ENCODE measurements at places on chromosomes 5 and 9. TPM values are rescaled to one million over a fixed set of nuclear protein-coding genes. Genes with fewer than 3 reads are reported as not detected.
A peak's percentile ranks its signal among the peaks of the same experiment; 100 is the strongest.

DNA sequence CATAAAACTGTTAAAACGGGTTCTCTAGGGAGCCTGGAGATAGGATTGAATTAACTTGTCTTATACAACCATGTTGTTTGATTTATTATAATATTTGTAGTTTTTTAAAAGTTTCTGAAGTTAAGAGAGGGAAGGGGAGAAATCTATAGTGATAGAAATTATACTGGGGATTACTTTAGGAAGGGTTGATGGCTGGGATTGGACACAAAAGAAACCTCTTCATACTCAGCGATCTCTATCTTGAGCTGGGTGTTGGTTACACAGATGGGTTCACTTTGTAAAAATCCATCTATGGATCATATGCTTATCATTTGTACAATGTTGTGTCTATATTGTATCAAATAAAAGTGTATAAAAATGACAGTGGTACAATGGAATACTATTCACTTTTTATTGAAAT lies 30.0 kb downstream of the TNPO1 start:
- DNase-seq = no peak

Gene SLC25A25
- 14.9 TPM for total RNA-seq

DNA sequence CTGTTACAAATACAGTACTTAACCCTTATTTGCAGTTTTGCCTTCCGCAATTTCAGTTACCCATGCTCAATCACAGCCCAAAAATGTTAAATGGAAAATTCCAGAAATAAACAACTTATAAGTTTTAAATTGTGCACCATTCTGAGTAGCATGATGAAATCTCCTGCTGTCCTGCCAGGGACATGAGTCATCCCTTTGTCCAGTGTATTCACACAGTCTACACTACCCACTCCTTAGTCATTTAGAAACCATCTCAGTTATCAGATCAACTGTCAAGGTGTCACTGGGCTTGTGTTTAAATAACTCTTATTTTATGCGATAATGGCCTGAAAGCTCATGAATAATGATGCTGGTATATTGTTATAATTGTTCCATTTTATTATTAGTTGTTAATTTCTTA lies 95.8 kb downstream of the PLCXD3 start:
- no peak for DNase-seq

Gene PCDHGA3
- 1.1 TPM for total RNA-seq

DNA sequence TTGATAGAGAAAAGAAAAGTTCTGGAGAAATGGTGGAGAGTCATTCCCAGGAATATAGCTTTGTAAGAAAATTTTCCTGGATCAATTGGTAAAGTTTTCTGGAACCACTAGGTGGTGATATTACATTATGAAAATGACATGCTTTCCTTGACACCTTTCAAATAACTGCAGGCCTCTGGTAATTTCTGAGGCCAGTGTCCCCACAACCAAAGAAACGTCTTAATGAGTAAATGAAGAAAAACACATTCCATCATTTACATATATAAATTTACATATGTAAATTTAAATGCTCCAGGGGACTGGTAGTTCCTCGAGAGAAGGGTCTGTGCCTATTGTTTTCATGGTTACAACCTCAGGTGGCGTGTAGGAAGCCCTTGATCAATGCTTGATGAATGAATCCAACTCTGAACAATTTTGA lies 17.2 kb upstream of the RGS3 start:
- DNase-seq = no peak

DNA sequence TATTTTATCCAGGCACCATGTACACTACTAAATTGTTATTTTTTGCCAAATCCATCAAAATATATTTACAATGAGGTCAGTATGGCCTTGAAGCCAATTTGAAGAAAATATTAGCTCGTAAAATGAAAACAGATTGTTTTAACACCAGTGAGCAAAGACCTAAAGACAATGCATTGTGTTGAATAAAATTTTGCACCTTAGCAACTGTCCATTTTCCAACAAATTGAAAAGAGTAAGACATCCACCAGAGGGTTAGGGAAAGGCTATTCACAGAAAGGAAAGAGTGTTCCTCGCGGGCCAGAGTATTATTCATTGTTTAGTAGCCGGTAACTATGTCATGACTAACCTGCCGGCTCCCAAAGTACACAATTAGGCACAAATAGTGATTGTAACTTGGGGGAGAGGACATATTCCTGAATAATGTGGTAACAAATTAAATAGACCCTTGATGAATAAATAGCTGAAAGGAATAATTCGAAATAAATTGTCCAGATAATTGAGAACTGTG lies 213.3 kb downstream of the DNAH5 start:
- no peak for DNase-seq

Gene RNF44
- 40.3 TPM for total RNA-seq

DNA sequence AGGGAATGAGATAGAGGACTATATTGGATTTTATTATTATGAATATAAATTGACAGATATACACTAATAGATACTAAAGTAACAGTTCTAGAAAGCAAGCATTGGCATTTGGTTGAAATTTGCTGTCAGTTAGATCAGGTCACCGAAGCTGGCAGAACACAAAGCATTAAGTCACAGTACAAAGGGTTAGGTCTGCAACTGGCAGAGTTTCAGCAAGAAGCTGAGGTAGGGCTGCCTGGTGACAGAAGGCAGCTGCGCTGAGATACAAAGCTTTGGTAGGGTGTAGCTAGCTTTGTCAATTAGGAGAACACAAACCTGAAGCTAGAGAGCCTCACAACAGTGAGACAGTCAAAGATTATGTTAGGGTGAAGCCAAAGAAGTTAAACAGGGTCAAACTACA lies 6.3 kb upstream of the CSNK1G3 start:
- peak; percentile 43 for DNase-seq

DNA sequence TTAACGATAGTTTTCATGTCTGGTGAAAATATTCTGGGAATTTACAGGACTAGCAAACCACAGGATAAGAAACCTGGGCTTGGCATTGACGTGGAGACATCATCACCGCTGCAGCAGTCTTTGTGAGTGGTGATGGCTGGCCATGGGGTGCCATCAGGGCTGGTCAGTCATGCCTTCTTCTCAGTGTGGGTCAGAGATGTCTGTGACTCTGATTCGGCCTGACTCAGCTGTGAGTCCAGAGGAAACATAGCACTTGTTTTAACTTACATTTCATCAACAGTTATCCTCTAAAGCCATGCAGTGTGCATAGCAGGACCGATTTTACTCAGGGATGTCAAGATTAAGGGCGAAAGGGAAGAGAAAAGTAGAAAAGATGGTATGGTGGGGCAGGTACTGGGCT lies 33.2 kb upstream of the CYFIP2 start:
- no peak for DNase-seq

Gene CNTFR
- total RNA-seq = not detected

- peak; percentile 37 for DNase-seq
These were observed 166.6 kb downstream of the SMARCA2 start for GRCh38 chr9:2181792-2182191.

Gene LHX2
- not detected for total RNA-seq

- no peak for DNase-seq
These were observed 58.9 kb downstream of the NDFIP1 start for GRCh38 chr5:142167458-142167857.

Gene PKD2L2
- total RNA-seq = not detected

DNA sequence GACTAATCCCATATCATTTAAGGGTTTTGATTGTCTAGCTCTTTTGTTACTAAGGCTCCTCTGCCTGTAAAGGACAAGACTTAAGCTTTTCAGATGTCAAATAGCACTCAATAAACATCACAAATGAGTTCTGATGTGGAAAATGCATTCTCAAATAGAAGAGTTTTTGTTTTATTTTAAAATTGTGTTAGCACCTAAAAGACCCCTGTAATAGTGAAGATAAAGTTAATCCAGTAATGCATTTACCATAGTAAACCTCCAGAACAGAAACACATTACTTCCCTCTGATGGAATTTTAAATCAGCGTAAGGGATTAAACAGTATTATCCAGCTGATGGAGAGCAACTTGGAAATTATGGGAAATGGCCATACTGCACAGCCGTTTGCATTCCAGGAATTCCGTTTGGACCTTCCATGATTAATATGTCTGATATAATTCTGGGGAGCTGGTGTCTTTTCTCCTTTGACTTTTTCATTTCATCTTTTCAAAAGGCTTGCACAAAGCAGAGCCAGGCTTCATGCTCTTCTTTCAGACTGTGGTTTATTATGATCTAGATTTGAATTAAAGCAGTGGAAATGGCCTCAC lies 105.6 kb downstream of the PPP2R2B start:
- no peak for DNase-seq

GRCh38 chr9:89789922-89790510 lies 185.2 kb downstream of the GADD45G start:
- DNase-seq = no peak

Gene LRRC26
- 440 TPM for total RNA-seq

- DNase-seq = no peak
These were observed 9.0 kb downstream of the HTR1A start for GRCh38 chr5:63953217-63953616.

DNA sequence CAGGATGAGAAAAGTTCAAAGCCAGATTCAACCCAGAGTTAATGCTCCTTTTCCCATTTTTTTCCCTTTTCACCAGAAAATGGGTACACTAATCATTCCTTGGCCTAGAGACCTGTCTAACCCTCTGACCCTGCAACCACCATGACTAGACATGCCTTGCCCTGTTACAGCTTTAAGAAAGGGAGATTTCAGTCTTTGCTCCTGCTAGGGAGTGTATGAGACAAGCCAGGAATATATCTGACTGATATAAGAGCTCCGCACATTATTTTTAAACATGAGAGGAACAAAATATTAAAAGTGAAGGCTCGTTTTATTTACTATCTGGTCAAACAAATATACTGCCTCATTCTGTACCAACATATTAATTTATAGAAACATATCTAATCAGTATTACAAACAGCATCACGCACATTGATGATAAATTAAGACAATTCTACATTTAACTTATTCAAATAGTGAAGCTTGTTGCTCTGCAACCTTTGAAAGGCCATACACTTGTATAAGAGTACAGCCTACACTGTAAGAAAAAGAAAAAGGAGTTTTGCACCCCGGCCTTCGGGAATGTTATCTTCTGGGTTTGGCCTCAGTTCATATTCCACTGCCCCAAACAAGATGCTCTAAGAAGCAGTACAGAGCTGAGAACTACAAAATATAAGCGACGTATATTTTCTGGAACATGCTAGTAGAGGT lies 132.7 kb downstream of the FBXL17 start:
- no peak for DNase-seq

Gene KIF4B
- 0.18 TPM for total RNA-seq

Gene DND1
- total RNA-seq = not detected

- no peak for DNase-seq
These were observed 169.4 kb downstream of the MAPKAP1 start for GRCh38 chr9:125537442-125538091.

DNA sequence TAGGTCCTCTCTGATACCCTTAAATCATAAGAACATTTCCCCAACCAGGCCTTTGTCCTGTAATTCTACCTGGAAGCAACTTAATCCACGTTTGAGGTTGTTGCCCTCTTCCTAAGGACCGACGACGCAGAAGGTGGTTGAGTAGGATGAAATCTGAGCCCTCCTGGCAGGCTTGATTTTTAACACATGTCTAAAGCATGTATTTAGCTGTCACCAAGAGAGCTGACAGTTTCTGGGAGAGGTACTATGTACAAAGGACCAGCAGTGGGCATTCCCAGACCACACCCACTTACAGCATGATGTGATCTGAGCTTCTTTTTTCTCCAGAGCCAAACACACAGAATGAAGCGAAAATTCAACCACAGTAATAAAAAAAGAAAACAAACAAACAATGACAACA lies 260.9 kb downstream of the SH3GL2 start:
- no peak for DNase-seq

All from stomach (tissue), 19 donors.